DMS53 (cell line): ENCODE measurements at places on chromosomes 16 and 17.

- DNase-seq = peak; percentile 83
These were observed 3.4 kb downstream of the SGCA start for GRCh38 chr17:50169121-50169764.

- DNase-seq = no peak
These were observed 538.9 kb downstream of the WWOX start for GRCh38 chr16:78638371-78638770.

DNA sequence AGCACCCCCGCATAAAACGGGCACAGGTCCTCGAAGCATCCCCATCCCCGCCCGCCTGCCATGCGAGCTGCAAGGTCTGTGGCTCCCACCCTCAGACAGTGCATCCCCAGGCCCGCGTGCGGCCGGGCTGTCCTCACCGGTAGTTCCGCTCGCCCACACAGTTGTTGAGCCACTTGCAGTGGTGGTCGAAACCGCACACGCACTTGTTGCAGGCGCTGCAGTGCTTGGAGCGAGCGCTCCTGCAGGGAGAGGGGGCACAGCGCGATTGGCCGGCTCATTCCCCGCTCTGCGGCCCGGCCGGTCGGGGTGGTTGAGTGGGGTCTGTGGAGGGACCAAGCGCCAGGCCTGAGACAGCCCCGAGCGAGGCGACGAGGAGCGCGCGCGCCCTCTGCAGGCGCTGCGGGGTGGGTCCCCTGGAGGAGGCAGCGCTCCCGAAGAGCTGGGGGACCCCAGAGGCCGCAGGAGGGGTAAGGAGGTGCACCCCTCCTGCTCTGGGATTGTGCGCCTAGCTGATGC, 6.0 kb upstream of the TPPP3 start:
- DNase-seq = peak; percentile 70

DNA sequence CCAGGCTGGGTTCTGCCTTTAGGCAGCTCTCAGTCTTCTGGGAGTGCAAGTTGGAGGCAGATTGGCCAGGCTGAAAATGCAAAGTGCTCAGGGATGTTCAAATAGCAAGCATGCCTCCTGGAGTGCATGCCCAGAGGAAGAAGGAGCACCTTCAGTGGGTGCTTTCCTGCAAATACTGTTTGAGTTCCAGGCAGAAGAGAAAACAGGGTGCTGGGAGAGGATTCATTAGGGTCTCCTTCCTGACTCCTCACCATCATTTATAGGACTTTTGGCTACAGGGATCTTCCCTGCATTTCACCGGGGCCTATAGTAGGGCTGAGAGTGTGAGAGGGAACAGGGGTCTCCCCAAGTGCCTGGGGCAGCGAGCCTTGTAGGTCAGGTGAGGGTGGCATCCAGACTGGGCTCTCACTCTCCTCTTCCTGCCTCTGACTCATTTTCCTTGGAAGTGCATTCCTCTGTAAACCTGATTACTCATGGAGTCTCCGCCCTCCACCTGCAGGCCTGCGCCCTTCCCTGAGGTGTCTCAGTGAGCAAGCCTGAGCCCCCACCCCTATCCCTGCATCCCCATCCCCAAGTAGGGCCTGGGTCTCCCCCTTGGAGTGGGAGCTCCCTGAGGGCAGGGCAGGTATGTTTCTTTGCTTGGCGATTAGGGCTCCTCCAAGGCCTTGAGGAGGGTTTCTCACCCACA, 17.1 kb upstream of the TNS4 start:
- DNase-seq = peak; percentile 28

DNA sequence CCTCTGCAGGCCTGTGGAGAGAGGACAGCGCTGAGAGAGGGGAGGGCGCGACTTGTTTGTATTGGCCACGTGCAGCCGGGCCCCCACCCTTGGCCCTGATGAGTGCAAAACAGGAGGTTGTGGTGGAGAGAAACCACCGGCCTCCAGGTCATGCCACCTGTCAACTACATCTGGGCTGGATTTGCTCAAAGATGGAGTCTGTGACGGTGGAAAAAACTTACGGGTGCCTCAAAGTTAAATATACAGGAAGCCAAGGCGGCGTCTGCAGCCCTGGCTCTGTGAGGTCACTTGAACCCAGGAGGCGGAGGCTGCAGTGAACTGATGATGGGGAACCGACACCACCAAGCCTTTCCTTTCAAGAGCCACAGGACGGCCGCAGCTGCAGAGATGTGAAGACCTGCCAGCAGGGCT, 15.7 kb downstream of the C16orf74 start:
- DNase-seq = no peak

DNA sequence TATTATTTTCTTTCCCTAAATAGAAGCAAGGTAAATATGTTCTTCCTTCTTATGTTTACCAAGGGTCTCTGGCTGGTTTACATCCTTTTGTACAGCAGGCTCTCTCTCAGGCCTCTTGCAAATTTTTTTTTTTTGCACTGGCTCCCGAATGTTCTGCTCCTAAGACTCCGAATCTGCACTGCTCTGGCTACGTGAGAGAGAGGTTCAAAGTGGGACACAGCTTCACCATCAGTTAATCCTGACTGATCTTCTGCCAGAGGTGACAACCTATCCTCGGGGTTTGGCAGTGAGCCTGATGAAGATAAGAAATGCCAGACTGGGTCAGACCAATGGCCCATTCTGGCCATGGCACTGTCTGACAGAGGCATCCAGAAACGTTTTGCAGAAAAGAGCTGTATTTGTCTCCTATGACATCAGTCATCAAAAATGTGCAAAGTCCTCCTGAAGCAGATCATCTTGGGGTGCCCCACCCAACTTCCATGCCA, 136.9 kb downstream of the GRIN2A start:
- DNase-seq = no peak

DNA sequence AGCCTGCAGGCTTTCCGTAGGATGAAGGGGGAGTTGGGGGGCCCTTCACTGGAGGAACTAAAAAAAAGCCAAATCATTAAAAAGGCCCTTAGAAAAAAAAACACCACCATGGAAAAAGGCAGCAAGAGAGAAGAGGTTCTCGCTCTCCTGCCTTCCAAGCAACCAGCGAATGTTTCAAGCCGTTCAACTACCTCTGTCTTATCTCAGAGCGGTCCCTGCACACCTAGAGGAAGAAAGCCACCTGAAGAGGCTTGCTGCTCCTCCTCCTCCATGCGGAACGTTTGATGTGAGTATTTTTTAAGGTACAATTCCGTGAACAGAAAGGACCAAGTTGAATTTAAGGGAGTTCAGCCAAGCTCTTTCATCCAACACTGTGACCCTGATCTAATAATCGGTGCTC, 9.2 kb downstream of the NXN start:
- no peak for DNase-seq

DNA sequence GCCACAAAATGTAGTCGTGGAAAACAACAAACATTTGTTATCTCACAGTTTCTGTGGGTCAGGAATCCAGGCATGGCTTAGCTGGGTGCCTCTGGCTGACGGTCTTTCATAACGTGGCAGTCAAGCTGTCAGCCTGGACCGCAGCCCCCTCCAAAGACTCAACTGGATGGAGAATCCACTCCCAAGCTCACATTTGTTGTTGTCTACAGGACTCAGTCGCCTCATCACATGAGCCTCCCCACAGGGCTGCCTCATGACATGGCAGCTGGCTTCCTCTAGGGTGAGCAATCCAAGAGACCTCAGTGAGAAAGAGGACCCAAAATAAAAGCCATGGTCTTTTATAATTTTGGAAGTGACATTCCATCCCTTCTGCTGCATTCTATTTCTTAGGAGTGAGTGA, 34.7 kb upstream of the AKAP1 start:
- DNase-seq = no peak

- DNase-seq = peak; percentile 23
These were observed 37.2 kb upstream of the HOXB9 start for GRCh38 chr17:48663134-48663924.

GRCh38 chr16:79339863-79340262, 260.7 kb downstream of the MAF start:
- no peak for DNase-seq
